Hypothalamus (tissue), 51 donors: ENCODE measurements at places on chromosomes 3 and 15.

GRCh38 chr3:40366203-40367162 lies 20.5 kb upstream of the ENTPD3 start:
- no peak for DNase-seq

GRCh38 chr3:37283011-37283410 lies 108.6 kb upstream of the LRRFIP2 start:
- DNase-seq = no peak

- no peak for DNase-seq
These were observed 950.1 kb downstream of the DIPK2A start for GRCh38 chr3:144921710-144922109.

- no peak for DNase-seq
These were observed 220.6 kb upstream of the MRPL3 start for GRCh38 chr3:131723343-131723742.
